ENCODE measurements at places on chromosomes 11 and 22.

DNA sequence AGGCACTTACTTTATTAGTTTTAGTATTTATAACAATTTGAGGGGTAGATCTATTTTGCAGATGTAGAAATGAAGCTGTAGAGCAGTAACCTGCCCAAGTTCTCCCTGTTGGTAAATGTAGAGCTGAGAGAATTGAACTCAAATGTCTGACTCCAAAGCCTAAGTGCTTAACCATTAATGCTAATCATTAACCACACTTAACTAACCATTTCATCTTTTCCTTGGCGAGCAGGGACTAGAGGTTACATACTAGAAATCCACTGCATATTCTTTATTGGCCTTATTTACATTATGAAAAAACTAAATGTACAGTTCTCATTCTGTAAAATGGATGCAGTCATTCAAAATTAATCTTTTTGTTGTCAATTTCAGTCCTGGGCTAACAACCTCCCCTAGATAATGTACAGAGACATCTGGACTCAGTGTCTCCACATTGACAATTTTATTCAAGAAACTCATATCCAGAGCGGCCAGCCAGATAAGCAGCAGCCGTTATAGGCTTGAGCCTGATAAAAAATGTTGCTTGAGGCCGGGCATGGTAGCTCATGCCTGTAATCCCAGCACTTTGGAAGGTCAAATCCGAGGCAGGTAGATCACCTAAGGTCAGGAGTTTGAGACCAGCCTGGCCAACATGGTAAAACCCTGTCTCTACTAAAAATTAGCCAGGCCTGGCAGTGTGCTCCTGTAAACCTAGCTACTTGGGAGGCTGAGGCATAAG, 76.7 kb upstream of the PICALM start:
- DNase-seq = no peak

GRCh38 chr11:72317570-72317969, 73.6 kb upstream of the PHOX2A start:
- DNase-seq = no peak

DNA sequence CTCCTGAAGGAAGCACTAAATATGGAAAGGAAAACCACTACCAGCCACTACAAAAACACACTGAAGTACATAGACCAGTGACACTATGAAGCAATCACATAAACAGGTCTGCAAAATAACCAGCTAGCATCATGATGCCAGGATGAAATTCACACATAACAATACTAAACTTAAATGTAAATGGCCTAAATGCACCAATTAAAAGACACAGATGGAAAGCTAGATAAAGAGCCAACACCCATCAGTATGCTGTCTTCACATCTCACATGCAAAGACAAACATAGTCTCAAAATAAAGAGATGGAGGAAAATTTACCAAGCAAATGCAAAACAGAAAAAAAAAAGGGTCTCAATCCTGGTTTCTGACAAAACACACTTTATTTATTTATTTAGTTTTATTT, 171.7 kb downstream of the TTC28 start:
- DNase-seq = no peak

- no peak for DNase-seq
Measured at GRCh38 chr11:124197999-124198398, 14.9 kb downstream of the OR10D3 start.

DNA sequence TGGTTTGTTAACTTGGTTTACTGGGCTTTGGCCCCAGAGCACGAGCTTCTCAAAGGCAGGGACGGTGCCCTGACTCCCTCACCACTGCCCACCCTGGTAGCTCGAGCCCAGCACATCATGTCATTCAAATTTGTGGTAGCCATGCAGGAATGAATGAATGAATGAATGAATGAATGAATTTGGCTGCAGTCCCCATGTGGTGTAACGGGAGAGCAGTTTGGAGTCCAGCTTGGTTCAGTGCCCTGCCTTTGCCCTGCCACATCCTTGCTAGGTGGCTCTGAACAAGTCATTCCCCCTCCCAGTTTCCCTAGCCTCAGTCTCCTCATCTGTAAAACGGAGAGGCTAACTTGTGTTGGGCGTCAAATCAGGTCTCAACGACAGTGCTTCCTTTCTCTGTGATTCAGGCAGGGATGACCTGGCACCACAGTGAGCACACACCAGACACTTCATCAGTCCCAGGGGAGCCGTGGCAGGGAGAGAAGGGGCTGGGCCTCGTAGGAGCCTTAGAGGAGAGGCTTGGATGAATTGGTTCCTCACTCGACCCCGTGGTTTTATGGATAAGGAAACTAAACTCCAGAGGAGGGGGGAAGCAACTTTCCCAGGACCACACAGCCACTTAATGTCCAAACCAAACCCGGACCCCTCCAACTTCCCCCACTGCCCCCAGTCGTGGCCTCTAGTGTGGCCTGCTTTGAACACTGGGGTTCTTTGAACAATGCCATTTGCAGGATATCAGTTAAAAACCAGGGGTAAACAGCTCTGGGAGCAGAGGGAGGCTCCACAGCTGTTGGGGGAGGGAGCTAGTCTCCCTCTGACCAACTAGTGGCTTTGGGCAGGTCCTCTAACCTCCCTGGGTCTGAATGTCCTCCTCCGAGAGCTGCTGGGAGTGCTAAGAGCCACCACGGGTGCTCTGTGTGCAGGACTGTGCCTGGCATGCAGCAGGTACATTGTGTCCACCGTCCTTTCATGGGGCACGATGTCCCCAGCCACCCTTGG, 86.2 kb downstream of the CACNA1I start:
- no peak for DNase-seq

GRCh38 chr11:9574622-9575259, 1.3 kb downstream of the WEE1 start:
- DNase-seq = no peak

- no peak for DNase-seq
Measured at GRCh38 chr22:47842119-47842518, 1079.7 kb downstream of the TBC1D22A start.

DNA sequence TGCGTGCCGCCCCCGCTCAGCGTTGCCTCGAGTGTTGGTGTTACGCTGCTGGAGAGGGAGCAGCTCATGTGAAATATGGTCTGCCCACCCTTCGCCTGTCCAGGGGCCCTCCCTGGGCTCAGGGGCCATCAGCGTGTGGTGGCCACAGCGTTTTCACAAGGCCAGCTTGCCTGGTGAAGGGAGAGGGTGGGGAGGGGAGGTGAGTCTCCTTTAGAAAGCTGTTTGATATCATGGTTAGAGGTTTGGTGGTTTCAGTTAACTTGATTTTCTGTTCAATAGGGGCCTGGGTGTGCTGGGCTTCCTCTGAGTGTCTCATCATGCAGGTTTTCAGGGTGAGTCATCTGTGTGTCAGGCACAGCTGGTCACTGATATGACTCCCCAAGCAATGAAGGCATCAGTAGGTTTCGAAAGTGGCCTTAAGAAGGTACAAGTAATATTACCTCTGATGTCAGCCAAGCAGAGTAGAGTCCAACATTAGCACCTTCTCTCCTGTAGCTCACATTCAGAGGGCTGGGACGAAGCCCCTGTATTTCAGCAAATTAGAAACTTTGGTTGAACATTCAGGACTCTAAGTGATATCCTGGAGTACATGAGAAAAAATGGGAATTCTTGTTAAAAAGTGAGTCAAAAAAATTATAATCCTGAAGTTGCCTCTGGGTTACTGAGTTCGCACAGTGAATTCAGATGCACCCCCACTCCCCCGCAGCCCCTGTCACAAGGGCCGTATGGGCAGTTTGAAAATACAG, 172.5 kb downstream of the TBC1D22A start:
- DNase-seq = no peak

DNA sequence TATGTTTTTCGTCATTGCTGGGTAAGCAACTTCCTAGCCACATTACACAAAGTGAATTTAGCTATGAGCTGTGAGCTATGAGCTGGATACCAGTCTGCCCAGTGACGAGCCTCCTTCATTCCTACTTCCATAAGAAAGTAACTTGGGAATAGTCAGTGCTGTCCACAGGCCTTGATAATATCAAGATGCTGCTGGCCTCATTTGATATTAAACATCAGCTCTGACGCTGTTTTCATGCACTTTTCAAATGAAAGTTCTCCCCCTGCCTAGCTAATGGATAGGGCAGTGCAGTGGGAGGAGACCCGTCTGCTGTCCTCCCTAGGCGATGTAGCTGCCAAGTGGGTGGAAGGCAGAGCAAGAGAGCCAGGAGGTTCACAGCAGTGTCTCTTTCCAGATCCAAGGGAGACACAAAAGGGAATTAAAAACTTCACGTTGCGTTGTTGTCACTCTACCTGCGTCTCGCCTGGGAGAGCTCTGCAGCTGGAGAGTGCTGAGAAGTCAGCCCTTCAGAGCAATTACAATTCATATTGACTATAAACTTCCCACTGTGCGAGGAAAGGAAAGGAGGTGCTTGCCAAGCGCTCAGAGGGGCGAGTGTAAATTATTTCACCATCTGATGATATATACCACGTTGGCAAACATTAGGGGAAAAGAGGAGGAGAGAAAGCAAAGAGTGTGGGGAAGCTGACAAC, 861.4 kb downstream of the NTM start:
- DNase-seq = no peak

DNA sequence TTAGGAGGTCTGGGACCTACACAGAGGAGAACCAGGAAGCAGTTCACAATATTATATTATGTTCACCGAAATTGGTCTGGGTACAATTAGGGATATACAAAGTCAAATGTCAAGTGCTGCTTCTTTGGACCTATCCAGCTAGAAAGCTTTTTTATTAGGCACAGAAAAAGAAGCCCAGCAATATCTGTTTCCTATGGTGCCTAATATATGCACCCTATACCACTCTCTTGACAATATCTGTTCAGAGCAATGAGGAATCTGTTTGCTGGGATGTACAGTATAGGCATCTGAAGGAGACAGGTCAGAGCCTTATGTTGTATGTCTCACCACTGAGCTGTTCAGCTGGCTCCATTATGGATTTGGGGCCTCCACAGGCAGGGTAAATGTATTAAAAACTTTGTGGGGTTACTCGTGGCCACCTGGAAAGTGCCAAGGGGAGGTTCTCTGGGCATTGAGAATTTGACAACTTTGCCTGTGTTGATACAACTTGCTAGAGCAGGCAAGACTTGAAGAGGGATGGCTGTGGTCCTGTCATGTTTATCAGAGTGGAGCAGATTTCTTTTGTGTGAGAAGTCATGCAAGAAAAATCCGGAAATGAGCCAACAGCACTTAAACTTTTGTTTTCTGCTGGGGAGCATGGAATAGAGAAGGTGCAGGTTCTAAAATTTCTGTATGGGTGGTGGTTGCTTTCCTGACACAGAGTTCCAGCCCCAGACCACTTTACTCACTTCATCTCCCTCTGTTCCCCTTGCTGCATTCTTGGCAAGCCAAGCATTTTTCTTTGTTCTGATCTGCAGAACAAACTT, 10.1 kb downstream of the STIM1 start:
- no peak for DNase-seq

DNA sequence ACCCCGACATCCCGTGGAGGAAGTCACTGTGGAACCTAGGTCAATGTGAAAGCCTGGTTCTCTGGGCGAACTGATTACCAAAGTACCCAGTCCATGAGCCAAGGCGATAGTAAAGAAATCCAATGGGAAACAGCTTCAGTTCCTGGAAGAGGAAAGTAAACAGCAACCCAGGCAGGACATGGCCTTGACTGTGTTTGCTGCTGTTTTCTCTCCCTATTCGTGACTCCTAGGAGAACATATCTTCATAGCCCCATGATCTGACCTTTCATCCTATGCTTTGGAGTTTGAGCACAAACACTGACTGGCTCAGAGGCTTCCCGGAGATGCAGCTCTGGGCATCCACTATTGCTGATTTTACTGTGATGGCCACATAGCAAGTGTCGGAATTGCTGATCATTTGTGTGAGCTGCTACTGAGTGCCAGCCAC, 45.1 kb downstream of the LRFN4 start:
- no peak for DNase-seq

DNA sequence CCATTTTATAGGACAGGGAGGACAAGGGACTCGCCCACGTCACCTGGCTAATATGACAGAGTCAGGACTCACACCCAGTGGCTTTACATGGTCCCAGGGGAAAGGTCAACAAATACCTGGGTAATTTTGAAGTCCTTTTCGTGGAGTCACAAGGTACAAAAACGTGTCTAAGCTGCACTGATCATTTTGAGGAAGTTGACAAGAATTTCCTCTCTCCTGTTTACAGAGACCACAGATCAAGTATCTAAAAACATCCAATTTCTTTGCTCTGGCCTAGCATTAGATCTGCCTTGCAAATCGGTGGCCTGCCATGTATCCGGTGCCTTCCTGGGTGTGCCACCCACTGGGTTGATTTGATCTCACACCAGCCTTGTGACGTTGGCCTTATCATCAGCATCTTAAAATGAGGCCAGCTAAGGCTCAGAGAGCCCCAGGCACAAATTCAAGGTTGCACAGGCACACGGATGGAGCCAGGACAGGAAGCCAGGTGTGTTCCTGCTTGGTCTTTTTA, 17.6 kb downstream of the GDPD5 start:
- DNase-seq = no peak

DNA sequence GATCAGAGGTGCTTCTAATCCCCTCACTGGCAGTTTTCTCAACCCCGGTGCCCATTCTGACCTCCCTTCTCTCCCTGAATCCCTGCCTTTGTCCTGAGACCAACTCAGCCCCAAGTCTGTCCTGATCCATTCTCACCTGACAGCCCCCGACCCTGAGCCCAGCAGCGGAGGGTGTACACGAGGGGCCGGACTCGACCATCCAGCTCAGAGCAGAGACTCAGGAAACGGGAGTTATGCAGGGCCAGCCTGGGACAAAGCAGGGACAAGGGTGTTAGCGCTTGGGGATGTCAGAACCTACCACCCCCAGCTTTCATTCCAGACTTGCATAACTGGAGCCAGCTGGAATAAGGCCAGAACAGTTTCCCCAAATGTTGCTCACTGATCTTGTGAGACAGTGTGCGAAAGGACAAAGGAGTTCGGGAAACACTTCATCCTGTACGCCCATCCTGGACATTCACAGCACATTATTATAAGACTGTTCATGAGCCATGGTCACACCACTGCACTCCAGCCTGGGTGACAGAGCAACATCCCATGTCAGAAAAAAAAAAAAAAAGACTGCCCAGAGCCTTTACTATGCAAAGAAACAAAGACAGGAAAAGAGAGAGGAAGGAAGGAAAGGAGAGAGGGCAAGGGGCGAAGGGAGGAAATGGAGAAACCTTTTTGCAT, 3.5 kb upstream of the EEF1G start:
- no peak for DNase-seq

GRCh38 chr11:9571763-9572115, 1.7 kb upstream of the WEE1 start:
- no peak for DNase-seq

DNA sequence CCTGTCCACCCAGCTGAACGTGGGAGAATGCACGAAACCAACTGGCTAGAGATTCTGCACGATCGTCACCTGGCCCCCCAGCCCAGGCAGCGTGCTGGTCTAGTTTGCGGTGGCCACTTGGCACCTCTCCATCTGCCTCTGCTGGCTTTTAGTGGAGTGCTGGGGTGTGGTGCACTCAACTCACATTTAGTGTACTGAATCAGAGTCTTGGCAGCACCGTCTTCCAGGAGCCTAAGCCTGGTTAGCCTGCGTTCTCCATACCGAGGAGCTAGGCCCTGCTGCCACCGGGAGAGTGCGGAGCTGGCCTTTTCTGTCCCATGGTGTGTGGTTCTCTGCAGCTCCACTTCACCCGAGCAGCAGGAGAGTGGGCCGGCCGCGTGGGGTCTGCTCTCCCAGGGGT, 2.8 kb downstream of the MRPL23 start:
- DNase-seq = no peak

- peak; percentile 8 for DNase-seq
Measured at GRCh38 chr11:11798586-11799438, 43.0 kb upstream of the USP47 start.

All from nucleus accumbens (tissue), 56 donors.